Pancreas (tissue), 10 donors: ENCODE measurements at places on chromosomes 16 and 17. TPM values are rescaled to one million over a fixed set of nuclear protein-coding genes. Genes with fewer than 3 reads are reported as not detected.
A peak's percentile ranks its signal among the peaks of the same experiment; 100 is the strongest.

GRCh38 chr16:15610369-15610871, 32.5 kb downstream of the MARF1 start:
- H3K4me3 ChIP-seq, result no peak overlapping the region
- no peaks in the 10 kb centered on the region for H3K4me1 ChIP-seq
- peaks cover 20% of the 10 kb centered on the region for H3K36me3 ChIP-seq
- no peak overlapping the region for H3K27ac ChIP-seq

DNA sequence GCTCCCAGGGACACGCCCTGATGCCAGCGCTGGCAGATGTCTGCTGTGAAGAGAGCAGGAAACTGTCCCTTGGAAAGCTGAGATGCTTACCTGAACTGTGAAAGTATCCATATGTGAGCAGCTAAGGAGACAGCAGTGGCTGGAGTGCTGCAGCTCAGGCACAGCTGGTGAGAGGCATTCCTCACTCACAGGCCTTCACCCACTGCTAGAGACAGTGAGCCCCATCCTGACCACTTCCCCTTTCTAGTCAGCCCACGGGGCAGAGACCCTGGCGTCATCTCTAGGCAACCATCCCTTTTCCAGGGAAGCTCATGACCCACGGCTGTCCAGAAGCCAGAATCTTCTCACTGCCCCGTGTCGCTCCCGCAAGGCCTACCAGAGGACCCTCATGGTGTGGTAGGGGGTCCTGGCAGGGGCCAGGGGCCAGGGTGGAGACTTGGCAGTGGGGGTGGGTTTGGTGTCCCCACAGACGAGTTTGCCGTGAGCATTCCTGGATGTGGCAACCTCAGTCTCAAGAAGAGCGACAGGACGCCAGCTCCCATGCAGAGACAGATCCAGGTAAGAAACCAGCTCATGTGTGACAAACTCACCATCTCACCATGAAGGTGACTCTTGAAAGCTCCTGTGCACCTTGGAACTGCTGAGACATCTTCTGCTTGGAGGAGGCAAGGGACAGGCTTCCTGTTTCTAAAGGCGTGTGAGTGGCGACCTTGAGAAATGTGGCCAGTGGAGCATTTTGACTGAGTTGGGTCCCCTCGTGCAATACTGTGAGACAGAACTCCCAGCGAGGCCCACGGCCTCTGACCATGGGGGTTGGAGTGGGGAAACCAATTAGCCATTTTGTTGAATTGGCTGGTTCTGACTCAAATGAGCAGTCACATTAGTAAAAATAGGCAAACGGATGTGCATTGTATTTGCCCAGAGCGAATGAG, at the start of gene SCIMP:
Gene SCIMP (minus strand): TSS at position 216 of the 932 bp plus-strand sequence. CDS start 105 bp downstream, at position 111.
- H3K4me3 ChIP-seq, result no peak within 1 kb of the TSS
- no peak within 1 kb of the TSS for H3K27ac ChIP-seq
- DNase-seq, result no peak
- H3K4me1 ChIP-seq, result no peaks in the 10 kb centered on the region

GRCh38 chr16:57127037-57127763, 34.8 kb downstream of the CPNE2 start:
- H3K36me3 ChIP-seq, result no peaks in the 10 kb centered on the region
- no peaks in the 10 kb centered on the region for H3K27me3 ChIP-seq
- no peak overlapping the region for H3K4me3 ChIP-seq
- H3K4me1 ChIP-seq, result no peaks in the 10 kb centered on the region

DNA sequence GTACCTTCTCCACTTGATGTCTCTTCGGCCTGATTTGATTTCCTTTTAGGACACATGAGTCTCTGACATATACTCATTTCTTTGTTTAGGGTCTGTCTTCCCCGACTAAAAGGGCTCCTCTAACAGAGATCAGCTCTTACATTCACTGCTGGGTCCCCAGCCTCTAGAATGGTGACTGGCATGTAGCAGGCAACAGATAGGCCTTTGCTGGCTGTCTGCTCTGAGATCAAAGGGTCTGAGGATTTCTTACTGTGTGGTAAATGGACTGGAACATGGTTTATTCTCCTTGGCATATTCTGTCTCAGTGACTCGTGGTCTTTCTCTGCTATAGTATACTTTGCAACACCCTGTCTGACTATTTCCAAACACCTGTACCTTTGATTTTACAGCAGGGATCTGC, 16.7 kb downstream of the DNAAF1 start:
- no peaks in the 10 kb centered on the region for H3K4me1 ChIP-seq
- H3K36me3 ChIP-seq, result no peaks in the 10 kb centered on the region
- H3K27ac ChIP-seq, result no peak overlapping the region
- peaks cover 4% of the 10 kb centered on the region for H3K27me3 ChIP-seq

GRCh38 chr17:17108451-17109049, 66.3 kb downstream of the MPRIP start:
- no peaks in the 10 kb centered on the region for H3K27me3 ChIP-seq
- H3K36me3 ChIP-seq, result no peaks in the 10 kb centered on the region
- peak; percentile 37 for DNase-seq
- H3K4me3 ChIP-seq, result no peak overlapping the region
- H3K4me1 ChIP-seq, result peaks cover 25% of the 10 kb centered on the region

DNA sequence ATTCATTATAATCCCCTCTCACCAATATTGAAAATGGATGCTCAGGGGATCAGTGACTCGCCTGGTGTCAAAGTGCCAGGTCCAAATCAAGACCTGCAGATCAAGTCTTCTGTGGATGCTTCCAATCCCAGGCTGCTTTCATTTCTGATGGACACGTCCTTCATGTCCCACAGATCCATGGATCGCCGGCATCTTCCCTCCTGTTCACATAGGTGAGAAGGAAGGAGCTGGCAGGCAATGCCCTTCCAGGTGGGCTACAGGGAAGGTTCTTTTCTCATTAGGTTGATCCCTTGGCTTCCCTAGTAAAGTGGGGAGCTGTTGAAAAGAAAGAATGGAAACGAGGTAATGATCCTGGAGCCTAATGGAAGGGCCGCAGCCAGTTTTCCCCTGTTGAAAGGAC, 159.7 kb upstream of the RPH3AL start:
- no peaks in the 10 kb centered on the region for H3K36me3 ChIP-seq
- H3K27me3 ChIP-seq, result no peaks in the 10 kb centered on the region
- H3K4me3 ChIP-seq, result no peak overlapping the region
- H3K4me1 ChIP-seq, result no peaks in the 10 kb centered on the region
- no peak overlapping the region for H3K27ac ChIP-seq

- no peaks in the 10 kb centered on the region for H3K27me3 ChIP-seq
- H3K4me1 ChIP-seq, result no peaks in the 10 kb centered on the region
- H3K36me3 ChIP-seq, result no peaks in the 10 kb centered on the region
Measured at GRCh38 chr17:66378296-66378695, 75.9 kb downstream of the PRKCA start.

DNA sequence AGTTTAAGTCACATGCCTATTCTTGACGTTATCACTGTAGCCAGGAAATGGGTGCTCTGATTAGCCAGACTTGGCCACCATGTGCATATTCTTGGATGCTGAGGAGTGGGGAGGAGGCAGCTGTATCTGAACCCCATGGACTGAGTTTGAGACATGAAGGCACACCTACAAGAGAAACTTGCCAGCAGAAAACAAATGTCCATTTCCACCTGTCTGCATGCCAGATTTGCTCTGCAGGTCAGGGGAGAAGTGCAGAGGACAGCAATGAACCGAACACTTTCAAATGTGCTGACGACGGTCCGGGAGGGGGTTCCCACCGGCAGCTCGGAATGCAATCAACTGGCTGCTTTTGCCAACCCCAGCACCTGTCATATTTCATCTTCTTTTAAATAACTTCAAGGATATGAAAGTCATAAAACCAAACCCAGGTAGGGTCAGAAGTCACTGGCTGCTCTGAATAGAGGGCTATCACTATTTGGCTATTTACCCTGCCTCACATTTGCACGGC, 287.8 kb upstream of the N4BP1 start:
- no peaks in the 10 kb centered on the region for H3K27me3 ChIP-seq
- H3K4me3 ChIP-seq, result no peak overlapping the region
- no peaks in the 10 kb centered on the region for H3K36me3 ChIP-seq

GRCh38 chr16:11036040-11036439, 91.7 kb downstream of the CLEC16A start:
- no peak overlapping the region for H3K4me3 ChIP-seq
- no peaks in the 10 kb centered on the region for H3K4me1 ChIP-seq
- no peak overlapping the region for H3K27ac ChIP-seq
- H3K36me3 ChIP-seq, result peaks cover 4% of the 10 kb centered on the region
- H3K27me3 ChIP-seq, result no peaks in the 10 kb centered on the region

DNA sequence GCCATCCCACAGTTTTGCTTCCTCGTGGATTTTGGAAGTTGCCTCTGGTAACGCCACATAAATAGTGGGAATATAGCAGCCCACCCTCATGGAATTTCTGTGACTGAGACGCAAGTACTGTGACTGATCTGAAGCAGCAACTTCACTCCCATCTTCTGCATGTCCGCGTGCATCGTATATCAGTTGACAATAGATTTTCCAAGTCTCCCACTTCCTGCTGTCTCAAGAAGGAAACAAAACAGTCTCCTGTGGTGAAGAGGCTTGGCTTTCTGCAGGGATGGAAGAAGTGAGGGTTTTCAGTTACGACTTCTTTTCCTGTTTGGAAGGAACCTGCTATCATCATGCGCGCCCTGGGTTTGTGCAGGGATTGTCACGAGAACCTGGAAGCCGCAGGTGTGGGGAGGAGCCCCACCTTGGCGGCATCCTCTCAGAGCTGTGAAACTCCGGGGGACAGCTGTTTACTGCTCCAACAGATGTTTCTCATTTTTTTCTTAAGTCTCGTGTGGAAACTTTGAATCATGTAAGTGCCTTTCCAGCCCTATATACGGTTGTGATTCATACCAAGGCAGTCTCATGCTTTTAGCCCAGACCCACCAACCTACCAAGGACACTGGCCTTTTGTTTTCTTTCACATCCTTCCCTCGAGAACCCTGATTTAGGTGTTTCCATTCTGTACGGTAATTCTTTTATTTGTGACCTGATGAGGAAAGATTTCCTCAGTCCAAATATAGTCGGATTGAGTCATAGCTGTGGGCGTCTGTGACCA, 57.5 kb downstream of the WIPI1 start:
- no peaks in the 10 kb centered on the region for H3K27me3 ChIP-seq
- DNase-seq, result no peak
- H3K27ac ChIP-seq, result no peak overlapping the region
- H3K4me1 ChIP-seq, result no peaks in the 10 kb centered on the region
- H3K36me3 ChIP-seq, result no peaks in the 10 kb centered on the region

DNA sequence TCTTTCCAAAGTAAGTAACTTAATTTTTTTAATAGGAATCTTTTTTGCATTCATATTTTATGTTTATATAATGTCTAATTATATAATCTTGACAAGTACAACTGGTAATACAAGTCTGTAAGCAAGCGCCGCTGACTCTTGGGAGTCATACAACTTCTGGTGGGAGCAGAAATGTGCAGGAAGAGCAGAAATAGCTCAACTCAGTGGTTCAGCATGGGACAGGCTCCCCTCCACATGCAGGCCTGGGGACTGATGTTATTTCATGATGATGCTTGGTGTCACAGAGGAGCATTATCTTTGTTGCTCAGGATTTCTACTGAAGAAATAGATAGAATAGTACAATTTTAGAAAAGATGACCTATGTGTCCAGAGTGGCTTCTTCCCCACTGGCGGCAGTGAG, 10.7 kb downstream of the UQCRC2 start:
- H3K27ac ChIP-seq, result no peak overlapping the region
- H3K27me3 ChIP-seq, result no peaks in the 10 kb centered on the region
- no peak for DNase-seq
- no peak overlapping the region for H3K4me3 ChIP-seq
- H3K4me1 ChIP-seq, result no peaks in the 10 kb centered on the region

GRCh38 chr17:64788286-64789060, 126.4 kb upstream of the SMURF2 start:
- H3K36me3 ChIP-seq, result peaks cover 13% of the 10 kb centered on the region
- H3K4me1 ChIP-seq, result no peaks in the 10 kb centered on the region
- no peaks in the 10 kb centered on the region for H3K27me3 ChIP-seq
- H3K4me3 ChIP-seq, result no peak overlapping the region
- no peak overlapping the region for H3K27ac ChIP-seq

DNA sequence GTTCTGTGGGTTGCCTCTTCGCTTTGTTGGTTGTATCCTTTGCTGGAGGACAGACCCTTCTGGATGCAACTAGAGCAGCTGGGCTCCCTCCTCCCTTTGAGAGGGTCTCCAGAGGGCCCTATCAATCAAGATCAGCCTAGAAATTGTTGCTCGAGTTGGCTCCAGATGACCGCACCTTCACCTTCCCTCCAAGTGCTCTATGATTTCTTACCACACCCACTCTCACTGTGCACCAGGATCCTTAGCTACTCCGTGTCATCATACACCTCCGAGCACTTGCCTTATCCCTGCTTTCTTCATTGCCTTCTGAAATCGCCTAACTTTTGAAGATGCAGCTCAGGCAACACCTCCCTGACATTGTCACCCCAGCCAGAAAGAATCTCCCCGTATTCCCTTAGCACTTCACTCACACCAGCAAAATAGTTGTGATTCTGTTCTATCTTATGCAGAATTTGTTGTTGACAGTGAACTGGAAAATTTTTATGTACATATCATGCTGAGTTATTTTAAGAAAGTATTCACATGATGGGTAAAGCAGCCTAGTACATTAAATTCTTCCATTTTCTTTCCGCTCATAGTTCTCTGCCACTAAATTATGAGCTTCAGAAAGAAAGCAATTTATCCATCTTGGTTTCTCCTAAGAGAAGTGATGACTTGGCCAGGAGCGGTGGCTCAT, 52.9 kb downstream of the ABAT start:
- peaks cover 19% of the 10 kb centered on the region for H3K4me1 ChIP-seq
- no peak overlapping the region for H3K4me3 ChIP-seq
- H3K27ac ChIP-seq, result no peak overlapping the region
- H3K27me3 ChIP-seq, result no peaks in the 10 kb centered on the region
- no peaks in the 10 kb centered on the region for H3K36me3 ChIP-seq
- DNase-seq, result no peak

- DNase-seq, result no peak
- H3K27me3 ChIP-seq, result no peaks in the 10 kb centered on the region
- H3K4me1 ChIP-seq, result no peaks in the 10 kb centered on the region
Measured at GRCh38 chr16:17723531-17724134, 252.9 kb upstream of the XYLT1 start.

- no peaks in the 10 kb centered on the region for H3K27me3 ChIP-seq
- no peak overlapping the region for H3K27ac ChIP-seq
- no peaks in the 10 kb centered on the region for H3K4me1 ChIP-seq
- H3K4me3 ChIP-seq, result no peak overlapping the region
Measured at GRCh38 chr16:79336437-79337229, 263.9 kb downstream of the MAF start.

DNA sequence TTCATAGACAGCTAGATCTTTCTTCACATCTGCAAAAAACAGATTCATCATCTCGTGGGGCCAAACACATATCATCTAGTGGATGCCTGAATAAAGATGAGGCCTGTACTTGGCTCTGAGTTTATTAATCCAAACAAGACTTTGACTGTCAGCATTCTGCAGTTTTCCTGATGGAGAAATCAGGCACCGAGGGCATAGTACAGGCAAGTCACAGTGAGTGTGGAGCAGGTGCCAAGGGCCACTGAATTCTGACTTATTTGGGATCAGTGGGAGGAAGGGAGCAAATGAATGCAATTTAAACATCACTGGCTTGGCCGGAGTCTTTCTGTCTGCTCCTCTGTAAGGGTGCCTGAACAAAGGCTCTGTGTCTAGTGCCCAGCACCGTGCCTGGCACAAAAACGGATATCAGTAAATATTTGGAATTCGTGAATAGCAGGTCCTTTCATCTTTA, 975 bp downstream of the CFAP20 start:
- H3K36me3 ChIP-seq, result no peaks in the 10 kb centered on the region
- DNase-seq, result no peak
- peak overlapping the region; percentile 85 for H3K4me3 ChIP-seq

GOSR2 gene
- 32.9 TPM for total RNA-seq

VPS35L gene
- total RNA-seq, result 15.2 TPM

NUDT7 gene
- 2.8 TPM for total RNA-seq

HS3ST3A1 gene
- not detected for total RNA-seq

ALOX15B gene
- 0.52 TPM for total RNA-seq

KCNG4 gene
- not detected for total RNA-seq

IRX3 gene
- total RNA-seq, result 1.6 TPM

APOBR gene
- total RNA-seq, result 3.0 TPM

GPRC5C gene
- total RNA-seq, result 50.4 TPM

HCRT gene
- total RNA-seq, result not detected

TMEM92 gene
- 0.37 TPM for total RNA-seq

SRCIN1 gene
- 8.8 TPM for total RNA-seq

FBXW10 gene
- total RNA-seq, result not detected

RPL23 gene
- total RNA-seq, result 641 TPM
